Activated T-helper 1 cell treated with anti-CD3 and anti-CD28 coated beads, Interleukin-12 subunit alpha, Interleukin-12 subunit beta, Interleukin-2, Interleukin-4 antibody, amounts not matched to agents 30 ng/mL and 10 ng/mL and 1 ng/mL, durations not matched to agents 14 hours and 24 hours and 36 hours (primary cell): ENCODE measurements at places on chromosomes 12 and 14. TPM values are rescaled to one million over a fixed set of nuclear protein-coding genes. Genes with fewer than 3 reads are reported as not detected.

DNA sequence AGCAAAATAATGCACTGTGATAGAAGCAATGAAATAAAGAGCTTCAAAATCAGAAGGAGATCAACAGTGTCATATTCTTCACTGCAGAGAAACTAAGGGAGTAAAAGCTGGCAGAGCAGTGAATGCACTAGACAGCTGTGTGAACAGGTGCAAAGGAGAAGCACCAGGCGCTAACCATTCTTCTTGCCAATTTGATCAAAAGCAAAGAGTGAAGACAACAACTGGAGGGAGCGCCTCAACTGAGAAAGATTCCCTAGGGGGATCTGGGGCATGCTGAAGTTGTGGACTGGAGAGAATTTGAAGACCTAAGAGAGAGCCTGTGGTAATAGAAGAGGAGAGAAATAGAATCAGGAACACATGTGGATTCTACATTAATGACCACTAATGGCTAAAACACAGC, 50.4 kb upstream of the OVCH1 start:
- no peaks in the 10 kb centered on the region for H3K36me3 ChIP-seq
- no peak overlapping the region for H3K27ac ChIP-seq
- no peaks in the 10 kb centered on the region for H3K27me3 ChIP-seq
- H3K4me3 ChIP-seq, result no peak overlapping the region
- no peak for DNase-seq
- no peaks in the 10 kb centered on the region for H3K4me1 ChIP-seq

MYF5 gene
- not detected in 2 replicates for total RNA-seq

DNA sequence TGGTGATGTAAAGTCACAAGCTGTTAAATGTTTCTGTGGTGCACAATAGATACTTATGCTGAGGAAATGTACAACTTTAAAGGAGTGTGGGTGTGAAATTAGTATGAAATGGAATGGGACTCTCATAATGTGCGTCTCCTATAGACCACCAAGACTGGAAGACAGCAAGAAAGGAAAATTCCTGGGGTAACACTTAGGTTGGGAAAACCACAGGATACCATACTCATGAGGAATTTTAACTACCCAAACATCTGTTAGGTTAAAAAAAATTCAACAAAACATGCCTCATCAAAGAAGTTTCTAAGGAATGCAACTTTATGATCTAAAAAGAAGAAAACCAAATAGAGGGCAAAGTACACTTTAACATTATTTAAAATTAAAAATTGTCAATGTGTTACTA, 113.7 kb upstream of the MYF6 start:
- no peak overlapping the region for H3K4me3 ChIP-seq
- no peak overlapping the region for H3K27ac ChIP-seq
- H3K4me1 ChIP-seq, result no peaks in the 10 kb centered on the region
- no peak for DNase-seq
- H3K36me3 ChIP-seq, result no peaks in the 10 kb centered on the region
- no peaks in the 10 kb centered on the region for H3K27me3 ChIP-seq

- H3K4me1 ChIP-seq, result no peaks in the 10 kb centered on the region
- no peak for DNase-seq
- H3K27me3 ChIP-seq, result no peaks in the 10 kb centered on the region
These were observed 181.1 kb downstream of the BTG1 start for GRCh38 chr12:91964501-91964900.

GRCh38 chr14:91365552-91365951, 52.1 kb downstream of the CCDC88C start:
- H3K27ac ChIP-seq, result peak overlapping the region; percentile 45
- H3K27me3 ChIP-seq, result no peaks in the 10 kb centered on the region
- peaks cover 3% of the 10 kb centered on the region for H3K36me3 ChIP-seq
- no peak overlapping the region for H3K4me3 ChIP-seq
- H3K4me1 ChIP-seq, result peaks cover 73% of the 10 kb centered on the region

KRT74 gene
- total RNA-seq, result not detected in 2 replicates

DNA sequence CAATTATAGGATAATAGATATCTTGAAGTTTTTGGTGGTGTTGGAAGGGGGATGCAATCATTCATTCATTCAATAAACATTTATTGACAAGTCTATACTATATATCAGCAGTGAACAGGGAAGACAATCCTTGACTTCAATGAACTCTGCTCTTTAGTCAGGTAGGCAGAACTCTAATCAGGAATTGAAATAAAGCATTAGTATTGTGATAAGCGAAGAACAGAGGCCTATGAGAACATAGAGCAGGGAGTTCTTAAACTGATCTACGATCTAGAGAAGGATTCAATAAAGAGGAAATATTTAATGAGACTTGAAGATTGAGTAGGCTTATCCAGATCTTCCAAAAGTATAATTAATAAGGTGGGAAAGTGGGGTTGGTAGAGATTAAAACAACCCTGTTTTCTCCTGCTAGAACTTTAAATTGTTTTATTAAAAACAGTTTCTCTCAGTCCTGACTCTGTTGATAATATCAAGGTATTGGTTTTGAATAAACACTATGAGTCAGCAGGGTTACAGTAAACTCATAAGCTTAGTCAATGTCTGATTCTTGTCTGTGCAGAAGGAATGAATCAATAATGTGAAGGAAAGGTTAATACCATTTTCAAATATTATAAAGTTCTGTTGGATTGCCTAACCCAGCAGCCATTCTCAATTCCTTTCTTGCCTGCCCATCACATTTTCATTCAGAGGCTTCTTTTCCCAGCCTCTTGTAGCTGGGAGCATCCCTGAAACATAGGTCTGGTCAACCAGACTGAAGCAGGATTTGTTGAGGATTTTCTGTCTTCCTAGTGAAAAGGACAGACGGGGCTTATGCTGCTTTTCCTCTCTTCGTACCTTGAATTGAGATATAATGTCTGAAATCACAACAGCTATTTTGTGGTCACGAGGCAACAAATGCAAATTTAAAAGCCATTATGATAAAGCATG, 38.9 kb upstream of the KTN1 start:
- H3K4me3 ChIP-seq, result no peak overlapping the region
- DNase-seq, result no peak
- no peaks in the 10 kb centered on the region for H3K36me3 ChIP-seq
- no peaks in the 10 kb centered on the region for H3K4me1 ChIP-seq

- H3K27me3 ChIP-seq, result peaks cover 11% of the 10 kb centered on the region
- H3K4me1 ChIP-seq, result no peaks in the 10 kb centered on the region
- H3K4me3 ChIP-seq, result no peak overlapping the region
- H3K36me3 ChIP-seq, result no peaks in the 10 kb centered on the region
- no peak overlapping the region for H3K27ac ChIP-seq
- no peak for DNase-seq
These were observed 6.3 kb downstream of the RFLNA start for GRCh38 chr12:124301084-124301654.

TESPA1 gene
- 179 and 181 TPM in 2 replicates for total RNA-seq

PTHLH gene
- total RNA-seq, result not detected in 2 replicates

DNA sequence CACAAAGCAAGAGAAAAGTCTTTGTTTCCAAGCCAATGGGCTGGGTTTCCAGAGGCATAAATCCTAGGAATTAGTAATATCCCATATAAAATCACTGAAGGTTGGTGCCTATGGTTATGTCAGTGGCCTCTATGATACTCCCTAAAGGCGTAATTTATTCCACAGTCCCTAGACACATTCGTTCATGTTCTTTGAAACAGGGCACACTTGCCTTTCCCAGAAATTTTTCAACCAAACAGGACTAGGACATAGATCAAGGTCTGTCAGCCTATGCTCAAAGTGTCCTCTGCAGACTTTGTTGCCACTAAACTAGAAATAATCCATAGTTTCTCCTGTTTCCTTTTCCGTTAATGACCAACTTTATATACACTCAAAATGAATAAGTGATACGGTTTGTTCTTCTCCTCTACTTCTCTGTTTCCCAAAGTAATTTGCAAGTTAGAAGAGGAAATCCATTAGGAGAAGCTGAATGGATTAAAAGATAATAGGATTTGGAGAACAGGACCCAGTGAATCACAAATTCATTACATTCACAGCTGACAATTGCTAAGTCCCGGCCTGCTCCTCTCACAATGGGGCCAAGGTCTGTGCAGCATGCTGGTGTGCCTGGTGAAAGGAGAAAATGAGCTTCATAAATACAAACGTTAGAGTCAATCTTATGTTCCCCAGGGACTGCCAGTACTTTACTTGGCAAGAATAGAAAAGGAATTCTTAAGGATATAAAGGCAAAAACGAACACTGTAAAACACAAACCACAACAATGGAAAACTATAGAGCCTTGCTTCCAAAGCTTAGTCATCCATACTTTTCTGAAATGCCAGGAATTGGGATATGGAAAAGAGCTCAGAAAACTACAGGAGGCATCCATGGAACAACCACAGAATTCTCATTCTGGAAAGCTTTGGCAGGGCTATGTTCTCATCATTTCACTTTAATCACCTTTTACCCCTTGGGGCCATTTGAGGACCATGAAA, 966.2 kb downstream of the NRXN3 start:
- H3K27ac ChIP-seq, result no peak overlapping the region
- no peak overlapping the region for H3K4me3 ChIP-seq
- no peak for DNase-seq
- no peaks in the 10 kb centered on the region for H3K27me3 ChIP-seq
- no peaks in the 10 kb centered on the region for H3K4me1 ChIP-seq
- no peaks in the 10 kb centered on the region for H3K36me3 ChIP-seq

MORN3 gene
- 0.41 and 0.61 TPM in 2 replicates for total RNA-seq
